Left hindlimb (tissue), 1 donor: ENCODE measurements at places on chromosomes 5 and 9.

DNA sequence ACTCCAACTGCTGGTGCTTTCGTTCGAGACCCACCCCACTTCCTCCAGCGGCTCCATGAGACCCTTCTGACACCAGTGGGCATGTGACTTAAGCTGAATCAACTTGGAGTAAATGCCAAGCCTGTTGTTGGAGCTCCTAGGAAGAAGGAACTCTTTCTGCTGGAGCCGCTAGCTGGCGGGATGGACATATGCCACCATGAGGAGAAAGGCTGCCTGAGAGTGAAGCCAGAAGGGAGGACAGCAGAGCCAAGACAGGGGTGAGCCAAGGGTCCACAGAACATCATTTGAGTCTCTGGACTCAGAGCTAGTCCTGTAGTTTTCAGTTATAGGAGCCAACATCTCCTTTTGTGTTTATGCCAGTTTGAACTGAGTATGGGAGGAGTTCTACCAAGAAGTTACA, 35.9 kb downstream of the ANXA6 start:
- no peak for DNase-seq

GRCh38 chr5:73948720-73949119, 322.7 kb downstream of the ARHGEF28 start:
- DNase-seq = no peak

GRCh38 chr5:72267685-72268084, 52.4 kb downstream of the MRPS27 start:
- no peak for DNase-seq

GRCh38 chr9:38183994-38184568, 115.1 kb upstream of the SHB start:
- no peak for DNase-seq

- DNase-seq = no peak
Observed at GRCh38 chr5:110371725-110372041, 354.8 kb downstream of the TMEM232 start.

GRCh38 chr5:133244242-133244641, 192.4 kb downstream of the HSPA4 start:
- DNase-seq = no peak

DNA sequence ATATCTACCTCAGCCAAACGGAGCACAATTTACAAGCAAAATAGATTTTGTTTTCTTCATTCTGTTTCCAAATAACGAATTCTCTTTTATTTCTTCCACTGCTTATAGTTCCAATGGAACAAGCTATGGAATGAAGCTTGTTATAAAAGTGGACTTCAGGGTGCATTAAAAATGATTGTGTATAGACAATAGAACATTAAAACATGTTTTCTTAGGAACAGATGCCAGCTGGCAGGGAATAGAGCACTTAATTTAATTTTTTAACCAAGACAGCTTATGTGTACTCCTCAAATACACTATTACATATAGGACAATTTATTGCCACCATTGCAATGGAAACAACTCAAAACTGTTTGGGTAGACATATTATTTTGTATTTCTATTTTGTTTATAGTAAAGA, 860.1 kb upstream of the TYRP1 start:
- no peak for DNase-seq

DNA sequence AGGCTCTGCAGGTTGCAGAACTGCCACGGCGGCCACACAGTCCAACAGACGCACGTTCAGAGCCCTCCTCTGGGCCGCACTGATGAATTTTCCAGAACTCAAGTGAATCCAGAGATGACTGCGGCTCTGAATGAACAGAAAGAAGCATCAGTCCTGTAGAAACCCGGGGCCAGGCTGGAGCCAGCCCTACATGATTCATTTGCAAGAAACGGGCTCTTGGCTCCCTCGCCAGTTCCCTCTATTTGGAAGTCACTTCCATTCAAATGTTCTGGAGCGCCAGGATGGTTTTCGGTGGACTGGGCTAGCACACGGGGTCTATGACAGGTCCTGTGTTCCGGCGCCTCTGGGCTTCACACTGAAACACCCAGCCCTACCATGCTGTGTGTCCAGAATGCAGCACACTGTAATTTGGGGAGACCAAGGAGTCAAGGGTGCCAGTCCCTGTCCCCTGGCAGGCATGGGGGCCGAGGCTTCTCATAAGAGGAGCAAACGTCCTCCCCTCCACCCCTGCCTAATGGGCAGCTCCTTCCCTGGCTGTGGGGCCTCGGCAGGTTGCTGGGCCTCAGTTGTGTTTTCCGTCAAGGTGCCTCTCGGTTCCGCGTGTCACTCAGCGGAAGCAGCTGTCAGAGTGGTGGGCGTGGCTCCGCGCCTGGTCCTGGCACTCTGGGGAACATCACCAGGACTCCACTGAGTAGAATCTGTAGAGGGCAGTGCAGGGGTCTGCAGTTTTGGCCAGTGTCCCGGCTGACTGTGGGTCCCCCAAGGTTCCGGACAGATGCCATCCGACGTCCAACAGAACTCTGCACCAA, 18.1 kb upstream of the COL5A1 start:
- DNase-seq = peak; percentile 80

DNA sequence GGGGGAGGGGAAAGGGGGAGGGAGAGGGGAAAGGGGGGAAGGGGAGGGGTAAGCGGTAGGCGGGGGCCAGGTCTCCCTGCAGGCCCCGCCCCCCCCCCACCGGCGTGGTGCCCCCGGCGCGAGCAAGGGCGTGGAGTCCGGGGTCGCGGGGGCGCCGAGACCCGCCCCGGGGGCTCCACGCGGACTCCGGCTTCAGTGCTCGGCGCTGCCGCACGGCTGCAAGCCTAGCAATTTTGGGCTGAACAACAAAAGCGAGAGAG, 10.8 kb downstream of the C9orf50 start:
- DNase-seq = no peak

- no peak for DNase-seq
Observed at GRCh38 chr5:147481874-147482705, 27.8 kb downstream of the DPYSL3 start.

- no peak for DNase-seq
Observed at GRCh38 chr5:134581241-134581981, 51.2 kb downstream of the SAR1B start.

GRCh38 chr9:77433675-77434445, 214.3 kb downstream of the GNA14 start:
- peak; percentile 73 for DNase-seq

DNA sequence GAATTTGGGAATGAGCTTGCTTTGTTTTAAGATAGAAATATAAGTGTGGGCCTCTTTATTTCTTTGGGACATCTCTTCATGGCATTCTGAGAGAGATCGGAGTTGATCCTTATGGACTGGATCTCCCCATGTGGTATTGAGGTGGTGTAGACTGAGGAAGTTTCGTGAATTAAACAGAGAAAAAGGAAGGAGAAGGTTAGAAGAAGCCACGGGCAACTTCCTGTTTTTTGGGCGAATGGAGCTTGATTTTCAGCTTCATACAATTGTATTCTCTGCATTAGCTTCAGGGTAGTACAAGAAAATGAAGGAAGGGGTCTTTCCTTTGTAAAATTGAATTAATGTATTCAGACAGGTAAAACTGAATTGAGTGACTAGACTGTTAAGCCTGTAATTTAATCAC, 70.5 kb upstream of the HMHB1 start:
- no peak for DNase-seq

- DNase-seq = no peak
Observed at GRCh38 chr5:172816925-172817562, 17.0 kb upstream of the ERGIC1 start.

DNA sequence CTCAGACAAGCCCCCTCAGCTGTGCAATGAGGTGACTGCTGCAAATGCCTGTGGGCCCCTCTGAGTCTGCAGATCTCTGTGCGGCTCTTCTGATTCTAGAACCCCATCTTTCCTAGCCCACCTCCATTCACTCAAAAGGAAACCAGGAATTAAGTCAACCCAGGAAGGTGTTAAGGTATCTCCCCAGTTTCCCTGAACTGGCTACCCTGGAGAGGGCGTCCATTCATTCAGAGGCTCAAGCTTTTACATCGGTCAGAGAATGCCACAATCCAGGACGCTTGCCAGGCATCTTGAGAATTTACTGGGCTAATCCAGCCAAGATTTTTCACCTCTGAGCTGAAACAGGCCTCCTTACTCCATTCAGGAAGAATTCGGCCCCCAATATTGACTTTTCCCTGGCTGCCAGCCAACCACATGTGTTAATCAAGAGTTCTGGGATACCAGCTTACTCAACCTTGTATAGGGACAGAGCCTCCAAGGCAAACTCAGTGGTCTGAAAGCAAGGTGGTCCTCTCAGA, 889 bp upstream of the ADAMTS12 start:
- DNase-seq = peak; percentile 76

GRCh38 chr9:3809724-3810123, 283.9 kb upstream of the RFX3 start:
- DNase-seq = no peak
